ENCODE measurements at places on chromosomes 16 and 17.

- no peak for DNase-seq
Observed at GRCh38 chr16:79287424-79287917, 313.1 kb downstream of the MAF start.

GRCh38 chr16:31196324-31197088, 6.1 kb downstream of the PYCARD start:
- DNase-seq: no peak

- peak; percentile 47 for DNase-seq
Observed at GRCh38 chr16:48632137-48632774, 22.3 kb upstream of the N4BP1 start.

DNA sequence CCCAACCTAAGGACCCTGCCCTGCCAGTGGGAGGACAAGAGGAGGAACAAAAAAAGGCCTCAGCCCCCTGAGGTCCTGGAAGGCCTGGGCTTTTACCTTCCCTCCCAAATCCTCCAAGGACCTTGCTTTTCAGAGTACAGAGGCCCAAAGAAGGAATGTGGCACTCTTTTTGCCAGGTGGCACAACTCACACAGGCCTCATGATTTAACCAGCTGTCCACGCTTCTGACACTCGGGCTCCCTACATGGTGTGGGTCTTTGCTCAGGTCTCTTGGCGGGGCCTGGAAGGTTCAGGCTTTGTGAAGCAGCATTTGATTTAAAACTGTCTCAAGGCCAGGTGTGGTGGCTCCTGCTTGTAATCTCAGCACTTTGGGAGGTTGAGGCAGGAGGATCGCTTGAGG, 120.6 kb downstream of the ABCC6 start:
- no peak for DNase-seq

GRCh38 chr16:22232277-22233036, 26.4 kb downstream of the EEF2K start:
- DNase-seq: no peak

GRCh38 chr16:63578791-63579190, 1542.6 kb upstream of the CDH8 start:
- DNase-seq: no peak

All from coronary artery (tissue), 2 donors.